Natural killer cell treated with Interleukin-12 subunit alpha and Interleukin-12 subunit beta and Interleukin-15 and Interleukin-18, amount 100 ng/mL, for 72 hours (primary cell): ENCODE measurements at places on chromosomes 2 and 18. TPM values are rescaled to one million over a fixed set of nuclear protein-coding genes. Genes with fewer than 3 reads are reported as not detected.

The MAP2 gene
- not detected for total RNA-seq

The TBR1 gene
- not detected for total RNA-seq

The DLGAP1 gene
- total RNA-seq = not detected

The CCDC102B gene
- 1.0 TPM for total RNA-seq

The DSEL gene
- total RNA-seq = not detected

DNA sequence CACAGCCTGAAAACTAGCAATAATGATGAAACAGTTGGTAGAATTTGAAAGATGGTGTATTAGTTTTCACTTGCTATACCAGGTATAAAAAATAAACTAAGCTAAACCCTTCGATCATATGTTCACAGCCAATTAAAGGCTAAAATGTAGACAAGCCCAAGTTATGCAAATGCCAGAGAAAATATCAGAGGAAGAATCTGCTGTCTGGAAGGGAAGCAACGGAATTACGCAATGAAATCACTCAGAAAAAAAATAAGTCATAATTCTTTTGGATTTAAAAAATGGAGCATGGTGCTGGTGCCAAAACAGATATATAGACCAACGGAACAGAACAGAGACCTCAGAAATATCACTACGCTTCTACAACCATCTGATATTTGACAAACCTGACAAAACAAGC, 108.3 kb downstream of the ARL4C start:
- no peak for DNase-seq

GRCh38 chr2:233287871-233288270, 19.7 kb upstream of the SAG start:
- no peak for DNase-seq

DNA sequence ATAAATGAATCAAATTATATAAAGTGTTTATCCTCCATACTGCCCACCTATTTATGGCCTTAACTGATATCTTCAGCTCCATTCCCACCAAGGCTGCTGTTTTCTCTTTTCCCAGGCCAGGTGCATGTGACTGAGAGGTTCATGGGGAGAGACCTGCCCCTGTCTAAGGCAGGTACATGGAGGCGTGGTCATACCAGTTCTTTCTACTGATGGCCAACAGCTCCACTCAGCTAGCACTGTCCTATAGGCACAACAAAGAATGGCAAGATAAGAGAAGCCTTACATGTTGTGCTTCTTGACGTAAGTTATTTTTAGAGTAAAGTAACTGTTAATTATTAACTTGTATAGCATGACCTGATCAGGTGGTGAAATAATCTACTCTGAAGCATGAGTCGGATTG, 16.8 kb downstream of the AKAIN1 start:
- DNase-seq = no peak

DNA sequence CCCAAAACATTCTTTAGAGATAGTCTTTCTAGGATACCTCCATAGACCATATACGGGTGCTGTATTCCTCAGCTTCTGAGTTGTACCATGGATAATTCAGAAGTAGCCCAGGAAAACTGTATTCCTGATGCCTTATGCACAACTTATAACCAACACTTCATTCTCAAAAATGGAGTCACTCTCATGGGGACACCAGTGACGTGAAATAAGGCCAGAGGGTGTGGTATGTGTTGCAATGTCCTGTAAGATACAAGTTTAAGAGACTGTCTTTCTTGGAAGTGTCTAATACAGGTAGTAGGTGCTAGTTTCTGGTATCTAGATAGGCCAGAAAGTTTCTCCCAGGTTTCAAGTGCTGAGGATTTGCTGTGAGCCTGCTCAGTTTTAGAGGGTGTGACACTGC, 36.1 kb downstream of the COX7A2L start:
- no peak for DNase-seq

- peak; percentile 86 for DNase-seq
Measured at GRCh38 chr2:159904127-159904958, 106.3 kb upstream of the CD302 start.

- DNase-seq = no peak
Measured at GRCh38 chr2:78261454-78261853, 739.3 kb upstream of the LRRTM4 start.

GRCh38 chr2:205868773-205869333, 186.6 kb downstream of the NRP2 start:
- DNase-seq = peak; percentile 69

DNA sequence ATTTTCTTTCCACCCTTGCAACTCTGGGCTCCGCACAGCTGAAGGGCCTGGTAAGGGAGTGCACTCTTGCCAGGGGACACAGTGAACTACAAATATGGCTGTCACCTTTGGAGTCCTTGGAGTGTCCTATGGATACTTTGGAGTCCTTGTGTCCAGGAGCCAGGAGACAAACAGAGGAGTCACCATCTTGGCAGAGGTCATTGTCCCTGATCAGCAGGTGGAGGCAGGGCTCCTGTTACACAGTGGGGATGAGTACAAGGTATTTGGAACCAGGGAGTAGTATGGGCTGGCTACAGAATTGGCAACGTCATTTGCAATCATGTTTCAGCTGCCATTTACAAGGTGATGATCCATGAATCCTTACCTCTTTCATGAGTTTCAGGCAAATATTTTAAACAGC, 132.5 kb downstream of the FAM161A start:
- no peak for DNase-seq

DNA sequence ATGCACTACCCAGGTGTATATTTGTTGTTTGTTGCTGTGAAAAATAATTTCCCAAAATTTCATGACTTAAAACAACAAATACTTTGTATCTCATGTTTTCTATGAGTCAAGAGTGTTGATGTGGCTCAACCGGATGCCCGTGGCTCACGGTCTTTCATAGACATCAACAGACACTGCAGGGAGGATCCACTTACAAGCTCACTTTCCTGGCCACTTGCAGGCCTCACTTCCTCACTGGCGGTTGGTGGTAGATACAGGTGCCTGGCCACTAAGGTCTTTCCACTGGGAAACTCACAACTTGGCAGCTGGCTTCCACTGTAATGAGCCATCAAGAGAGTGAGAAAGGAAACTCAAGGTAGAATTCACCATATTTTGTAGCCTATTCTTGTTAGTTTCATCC, 662.9 kb downstream of the IRS1 start:
- no peak for DNase-seq

DNA sequence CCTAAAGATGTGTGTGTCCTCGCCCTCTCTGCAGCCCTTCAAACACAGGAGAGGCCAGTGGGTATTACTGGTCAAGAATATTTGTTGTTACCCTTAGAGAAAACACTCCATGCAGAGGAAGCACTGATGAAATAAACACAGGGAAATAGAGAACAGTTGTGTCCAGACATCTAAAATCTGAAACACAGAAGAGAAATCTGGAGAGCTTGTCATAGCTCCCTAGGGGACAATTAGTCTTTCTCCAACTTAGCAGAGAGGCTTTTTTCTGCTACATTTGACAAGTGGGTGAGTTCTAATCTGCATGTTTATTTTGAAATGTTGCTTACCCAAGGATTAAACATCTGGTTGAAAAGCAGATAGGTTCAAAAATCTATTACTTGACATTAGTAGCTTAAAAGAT, 190.1 kb downstream of the CTNNA2 start:
- no peak for DNase-seq

DNA sequence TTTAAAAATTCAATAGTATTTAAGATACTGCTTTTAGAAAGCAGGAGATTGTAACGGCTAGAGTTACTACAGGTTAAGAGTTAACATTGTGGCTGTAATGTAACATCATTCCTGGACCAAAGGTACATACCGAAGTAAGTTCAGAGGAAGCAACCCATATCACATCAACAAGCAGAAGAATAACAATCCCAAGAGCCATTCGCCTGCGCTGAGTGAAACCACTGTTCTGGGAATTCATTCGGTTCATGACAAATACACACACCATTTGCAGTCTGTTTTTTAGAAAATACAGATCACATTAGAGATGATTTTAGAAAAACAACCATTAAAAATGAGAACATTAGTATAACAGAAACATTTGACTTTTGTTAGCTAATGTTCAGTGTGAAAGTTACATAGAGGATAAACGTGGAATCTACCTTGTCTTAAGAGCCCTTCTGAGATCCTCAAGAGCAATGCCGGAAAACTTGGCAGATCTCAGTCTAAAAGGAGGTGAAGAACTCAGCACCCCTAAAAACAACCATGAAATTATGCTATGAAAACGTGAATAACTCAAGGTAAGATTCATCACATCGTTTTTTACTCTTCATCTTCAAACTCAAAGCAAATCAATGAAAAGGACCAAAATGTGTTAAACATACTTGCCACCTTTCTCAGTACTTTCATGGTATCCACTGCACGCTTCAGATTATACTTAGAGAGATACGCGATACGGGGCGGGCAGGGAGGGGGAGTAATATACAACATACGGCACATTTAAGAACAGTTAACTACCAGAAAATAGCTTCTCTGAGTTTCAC, 1.2 kb downstream of the SLC35F5 start:
- DNase-seq = no peak

DNA sequence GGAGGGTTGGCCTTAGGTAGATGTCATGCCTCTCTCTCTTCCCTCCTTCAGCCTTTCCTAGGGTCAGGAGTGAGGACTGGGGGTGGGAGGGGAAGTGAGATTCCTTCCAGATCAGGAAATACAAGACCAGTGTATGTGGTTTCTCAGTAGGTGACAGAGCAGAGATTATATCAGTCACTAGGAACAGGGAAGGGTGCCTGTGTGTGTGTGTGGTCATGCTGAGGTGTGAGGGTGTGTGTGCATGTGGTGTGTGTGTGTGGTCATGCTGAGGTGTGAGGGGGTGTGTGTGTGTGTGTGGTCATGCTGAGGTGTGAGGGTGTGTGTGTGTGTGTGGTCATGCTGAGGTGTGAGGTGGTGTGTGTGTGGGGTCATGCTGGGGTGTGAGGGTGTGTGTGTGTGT, 259.8 kb downstream of the LOXHD1 start:
- no peak for DNase-seq

DNA sequence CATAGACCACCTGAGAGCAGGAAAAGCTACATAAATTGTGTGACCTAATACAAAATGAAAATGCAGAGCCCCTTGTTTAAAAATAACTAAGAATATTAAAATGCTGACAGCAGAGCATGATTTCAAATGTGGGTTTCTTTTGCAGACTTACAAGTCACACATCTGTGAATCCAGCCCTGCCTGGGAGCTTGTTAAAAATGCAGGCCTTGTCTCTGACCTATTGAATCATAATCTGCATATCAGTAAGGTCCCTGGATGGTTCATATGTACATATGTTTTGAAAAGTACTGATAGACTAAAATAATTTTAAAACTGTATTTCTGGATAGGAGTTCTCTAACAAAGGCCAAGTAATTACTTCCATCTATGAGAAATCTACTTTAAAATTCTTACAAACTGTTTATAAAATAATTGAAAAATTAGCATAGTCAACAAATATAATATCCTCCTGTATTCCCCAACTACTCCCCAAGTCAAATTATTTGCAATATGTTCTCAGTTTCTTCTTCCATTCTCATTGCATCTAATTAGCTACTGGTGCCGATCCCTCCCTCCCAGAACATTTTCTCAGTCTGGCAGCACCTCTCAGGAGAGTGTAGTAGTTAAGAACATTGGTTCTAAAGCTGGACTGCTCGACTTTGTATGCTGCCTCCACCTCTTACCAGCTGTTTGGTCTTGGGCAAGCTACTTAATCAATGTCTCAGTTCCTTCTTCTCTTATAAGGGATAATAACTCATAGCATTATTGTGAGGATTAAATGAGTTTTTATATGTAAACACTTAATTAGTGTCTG, 1040.4 kb upstream of the CDH2 start:
- DNase-seq = no peak

GRCh38 chr2:237351796-237352195, 62.2 kb downstream of the COL6A3 start:
- DNase-seq = no peak

DNA sequence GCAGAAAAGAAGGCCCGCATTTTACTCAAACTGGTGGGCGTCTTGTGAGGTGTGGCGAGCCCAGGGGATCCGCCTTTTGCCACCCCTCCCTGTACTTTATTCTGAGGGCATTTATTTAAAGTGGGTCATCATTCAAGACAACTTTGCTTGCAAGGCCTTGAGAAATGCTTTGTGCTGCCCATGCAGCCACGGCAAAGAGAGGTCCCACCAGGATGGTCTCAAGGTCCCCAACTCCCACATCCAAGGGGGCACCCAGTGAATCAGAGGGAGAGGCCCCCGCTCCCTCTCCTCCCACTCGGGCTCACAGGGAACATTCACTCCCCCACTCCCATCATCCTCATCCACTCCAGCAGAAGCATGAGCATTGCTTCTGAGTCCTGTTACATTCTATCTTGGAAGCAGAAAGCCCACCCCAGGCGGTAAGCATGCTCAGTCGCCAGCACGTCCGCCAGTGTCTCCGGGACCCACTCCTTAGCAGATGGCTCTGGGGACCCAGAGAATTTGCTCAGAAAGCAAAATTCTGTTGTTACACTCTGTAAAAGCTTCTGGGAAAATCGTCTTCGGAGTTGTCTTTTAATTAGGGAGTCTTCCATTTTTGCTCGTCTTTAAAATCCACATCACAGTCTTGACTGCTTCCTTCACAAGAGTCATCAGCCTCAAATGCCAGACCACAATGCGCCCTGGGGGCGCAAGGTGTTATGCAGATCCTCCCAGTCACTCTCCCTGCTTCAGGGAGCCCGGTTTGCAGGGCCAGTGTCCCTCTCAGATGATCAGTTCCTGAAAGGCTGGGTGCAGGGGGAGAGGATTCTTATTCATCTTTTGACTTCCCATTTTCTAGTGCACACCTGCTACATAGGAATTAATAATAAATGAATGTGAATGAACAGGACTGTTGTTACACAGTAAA, 99.4 kb upstream of the NCK2 start:
- no peak for DNase-seq

DNA sequence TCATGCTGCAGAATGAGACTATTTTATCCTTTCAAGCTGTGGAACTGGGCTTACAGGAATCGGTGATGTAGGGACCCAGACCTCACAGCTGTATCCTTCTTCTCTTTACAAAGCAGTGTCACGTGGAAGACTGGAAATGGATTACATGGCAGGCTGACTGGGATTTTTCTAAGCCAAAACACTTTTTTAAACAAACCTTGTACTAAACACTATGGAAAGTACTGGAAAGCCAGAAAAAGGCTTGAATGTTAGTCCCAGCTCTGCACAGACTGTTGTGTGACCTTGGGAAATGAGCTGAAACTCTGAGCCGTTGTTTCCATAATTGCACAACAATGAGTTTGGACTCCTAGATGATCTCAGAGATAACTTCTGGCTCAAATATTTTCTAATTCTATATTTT, 7.6 kb upstream of the ADAM23 start:
- no peak for DNase-seq

GRCh38 chr2:216308576-216308975, 63.7 kb downstream of the MARCHF4 start:
- no peak for DNase-seq

- no peak for DNase-seq
Measured at GRCh38 chr2:103860016-103860415, 993.9 kb upstream of the POU3F3 start.

- DNase-seq = no peak
Measured at GRCh38 chr2:6937582-6937981, 20.4 kb downstream of the RNF144A start.
